ENCODE measurements at places on chromosomes 12 and 14. TPM values are rescaled to one million over a fixed set of nuclear protein-coding genes. Genes with fewer than 3 reads are reported as not detected.
A peak's percentile ranks its signal among the peaks of the same experiment; 100 is the strongest.

DERA gene
- total RNA-seq, result 45.5 TPM

DNA sequence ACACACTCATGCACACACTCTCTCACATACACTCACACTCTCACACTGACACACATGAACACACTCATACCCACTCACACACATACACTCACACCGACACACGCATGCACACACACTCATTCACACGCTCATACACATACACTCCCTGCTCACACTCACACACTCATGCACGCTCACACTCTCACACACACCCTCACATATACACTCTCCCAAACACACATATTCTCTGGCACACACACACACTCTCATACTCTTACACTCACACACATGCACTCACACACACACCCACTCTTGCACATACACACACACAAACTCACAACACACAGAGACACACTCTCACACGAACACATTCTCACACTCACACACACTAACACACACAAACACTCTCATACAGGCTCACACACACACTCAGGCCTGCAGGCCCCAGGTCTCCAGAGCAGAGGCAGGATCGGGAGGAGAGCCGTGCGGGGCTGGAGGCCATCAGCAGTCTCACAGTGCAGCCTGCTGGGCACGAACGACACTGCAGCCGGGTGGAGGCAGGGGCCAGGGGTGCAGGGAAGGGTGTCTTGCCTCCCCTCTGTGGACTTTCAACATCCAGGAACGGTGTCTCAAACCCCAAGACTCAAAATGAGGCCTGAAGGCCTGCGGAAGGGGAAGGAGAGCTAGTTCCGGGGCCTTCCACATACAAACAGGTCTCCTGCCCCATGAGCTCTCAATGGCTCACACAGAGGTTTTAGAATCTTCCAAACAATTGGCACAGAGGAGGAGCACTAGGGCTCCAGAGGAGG is 148.7 kb downstream of the ANO2 start:
- DNase-seq, result peak; percentile 50

SIX6 gene
- not detected for total RNA-seq

RIMBP2 gene
- total RNA-seq, result not detected

GRCh38 chr14:76939015-76939742 is 89.3 kb downstream of the IRF2BPL start:
- no peak for DNase-seq

GRCh38 chr14:23121361-23121771 is 2.3 kb upstream of the CEBPE start:
- DNase-seq, result peak; percentile 67

GPR162 gene
- not detected for total RNA-seq

DNA sequence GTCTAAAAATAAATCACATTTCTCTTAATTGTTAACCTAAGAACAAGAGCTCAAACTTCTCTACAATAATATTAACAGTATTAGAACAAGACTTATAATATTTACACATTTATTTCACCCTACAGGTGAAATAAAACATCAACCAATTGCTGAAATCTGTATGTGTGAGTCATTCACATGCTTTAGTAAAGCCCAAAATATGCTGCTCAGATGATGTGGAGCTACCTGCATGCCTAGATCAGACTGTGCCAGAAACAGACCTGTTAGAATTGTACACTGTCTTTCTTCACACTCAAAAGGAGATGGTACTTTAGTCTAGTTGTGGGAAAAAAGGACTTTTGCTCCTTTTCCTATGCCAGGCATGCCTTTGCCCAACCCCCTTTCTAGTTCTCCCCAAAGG is 54.7 kb downstream of the RPS6KA5 start:
- no peak for DNase-seq

ERC1 gene
- total RNA-seq, result 14.6 TPM

TNS2 gene
- 10.8 TPM for total RNA-seq

- DNase-seq, result no peak
These were observed 34.6 kb downstream of the ALKBH1 start for GRCh38 chr14:77673193-77673592.

DNA sequence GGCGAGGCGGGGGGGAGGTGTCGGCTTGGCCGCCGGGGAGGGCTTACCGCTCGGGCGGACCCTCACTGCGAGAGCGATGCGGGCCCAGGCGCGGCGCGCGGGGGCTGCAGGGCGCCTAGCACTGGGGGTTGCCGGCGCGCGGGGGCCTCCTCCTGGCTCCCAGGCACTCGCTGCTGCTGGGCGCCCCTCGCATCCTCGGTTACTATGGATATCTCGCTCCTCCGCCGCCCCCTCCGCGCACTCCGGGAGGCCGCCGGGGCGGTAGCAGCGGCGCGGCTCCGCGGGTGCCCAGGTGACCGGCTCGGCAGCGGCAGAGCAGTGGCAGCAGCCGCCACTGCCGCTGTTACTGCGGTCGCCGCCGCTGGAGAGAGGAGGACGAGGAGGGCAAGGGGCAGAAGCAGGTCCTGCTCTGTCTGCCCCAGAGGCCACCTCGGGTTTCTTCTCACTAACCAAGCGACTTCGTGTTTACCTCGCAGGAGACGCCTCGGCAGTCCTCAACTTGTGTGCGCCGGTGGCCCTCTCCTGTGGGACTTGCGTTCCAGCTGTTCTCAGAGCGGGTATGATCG is 250.1 kb downstream of the APAF1 start:
- no peak for DNase-seq

ERBB3 gene
- total RNA-seq, result not detected

GRCh38 chr12:15648558-15648957 is 140.6 kb downstream of the EPS8 start:
- DNase-seq, result no peak

PZP gene
- total RNA-seq, result not detected

- peak; percentile 38 for DNase-seq
These were observed 153.2 kb downstream of the SMOC1 start for GRCh38 chr14:70032447-70032846.

DNA sequence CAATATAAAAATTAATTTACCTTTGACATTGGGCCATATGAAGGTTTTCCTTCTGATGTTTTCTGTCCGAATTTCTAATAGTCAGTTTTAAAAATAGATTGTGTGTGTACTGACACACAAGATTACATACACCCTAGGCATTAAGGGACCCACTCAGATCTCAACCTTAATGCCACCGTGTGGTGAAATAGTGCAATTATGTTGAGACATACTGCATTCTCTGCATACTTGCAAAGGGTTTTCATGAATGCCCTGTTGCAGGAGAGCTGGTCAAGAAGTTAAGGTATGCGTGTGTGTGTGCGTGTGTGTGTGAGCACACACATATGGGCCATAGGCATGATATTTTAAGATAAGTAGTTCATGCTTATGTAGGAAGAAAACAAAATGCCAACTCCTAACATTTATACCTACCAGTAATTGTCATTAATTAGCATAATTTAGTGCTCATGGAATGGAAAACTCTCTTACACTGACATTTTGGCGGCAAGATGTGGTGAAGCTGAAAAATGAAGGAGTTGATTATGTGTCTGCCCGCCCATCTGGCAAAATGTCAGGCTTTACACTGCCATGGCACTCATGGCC is 58.8 kb downstream of the PIK3C2G start:
- peak; percentile 57 for DNase-seq

- DNase-seq, result no peak
These were observed 63.8 kb downstream of the GSC start for GRCh38 chr14:94706133-94706532.

ART4 gene
- not detected for total RNA-seq

- no peak for DNase-seq
These were observed 8.5 kb downstream of the BTG1 start for GRCh38 chr12:92136965-92137721.

DNA sequence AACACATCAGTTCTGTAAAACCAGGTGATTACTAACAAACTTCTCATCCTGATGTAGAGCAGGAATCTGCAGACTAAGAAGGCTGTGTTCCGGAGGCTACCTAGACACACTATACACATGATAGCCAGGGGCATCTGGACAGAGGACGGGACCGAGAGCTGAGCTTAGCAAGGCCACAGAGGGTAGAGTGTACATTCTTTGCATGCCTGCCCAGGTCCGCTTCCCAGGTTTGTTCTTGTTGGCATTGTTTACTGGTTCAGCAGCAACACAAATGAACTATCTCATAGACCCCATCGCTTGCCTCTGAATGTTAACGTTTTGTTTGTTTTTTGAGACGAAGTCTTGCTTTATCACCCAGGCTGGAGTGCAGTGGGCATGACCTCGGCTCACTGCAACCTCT is 17.7 kb upstream of the TEAD4 start:
- no peak for DNase-seq

CLEC4D gene
- total RNA-seq, result not detected

DNA sequence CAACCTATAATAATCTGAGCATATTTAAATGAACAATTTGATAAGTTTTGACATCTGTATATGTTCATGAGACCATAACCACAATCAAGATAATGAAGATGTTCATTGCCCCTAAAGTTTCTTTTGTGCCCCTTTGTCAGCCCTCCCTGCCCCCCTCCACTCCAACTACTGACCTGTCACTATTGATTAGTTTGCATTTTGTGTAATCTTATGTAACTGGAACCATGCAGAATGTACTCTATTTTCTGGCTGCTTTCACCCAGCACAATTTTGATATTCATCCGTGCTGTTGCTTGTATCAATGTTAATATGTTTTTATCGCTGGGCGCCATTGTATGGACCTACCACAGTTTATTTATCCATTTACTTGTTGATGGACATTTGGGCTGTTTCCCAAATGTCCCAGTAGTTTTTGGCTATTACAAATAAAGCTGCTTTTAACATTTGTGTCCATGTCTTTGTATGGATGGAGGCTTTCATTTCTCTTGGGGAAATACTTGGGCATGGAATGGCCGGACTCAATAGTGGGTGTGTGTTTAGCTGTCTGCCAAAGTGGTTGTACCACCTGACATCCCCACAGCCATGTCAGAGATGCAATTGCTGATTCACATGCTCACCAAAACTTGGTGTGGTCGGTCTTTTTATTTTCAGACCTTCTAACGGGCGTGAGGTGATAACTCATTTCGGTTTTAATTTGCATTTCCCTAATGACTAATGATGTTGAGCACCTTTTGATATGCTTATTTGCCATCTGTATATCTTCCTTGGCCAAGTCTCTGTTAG is 38.9 kb downstream of the EML1 start:
- no peak for DNase-seq

DNA sequence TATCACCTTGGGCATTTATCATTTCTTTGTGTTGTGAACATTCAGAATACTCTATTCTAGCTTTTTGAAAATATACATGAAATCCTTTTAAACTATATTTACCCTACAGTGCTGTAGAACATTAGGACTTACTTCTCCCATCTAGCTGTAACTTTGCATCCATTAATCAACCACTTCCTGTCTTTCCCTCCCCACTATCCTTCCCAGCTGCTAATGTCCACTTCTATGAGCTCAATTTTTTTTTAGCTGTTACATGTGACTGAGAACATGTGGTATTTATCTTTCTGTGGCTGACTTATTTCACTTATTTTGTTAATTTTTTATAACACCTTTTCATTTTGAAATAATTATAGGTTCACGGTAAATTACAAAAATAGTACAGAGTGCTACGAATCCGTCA is 136.0 kb downstream of the LMNTD1 start:
- no peak for DNase-seq

GRCh38 chr12:99130808-99131553 is 485.9 kb downstream of the APAF1 start:
- no peak for DNase-seq

MDGA2 gene
- total RNA-seq, result not detected

TRIM9 gene
- 0.33 TPM for total RNA-seq

GRCh38 chr12:2923057-2923456 is 32.4 kb downstream of the TULP3 start:
- DNase-seq, result no peak

SLC8A3 gene
- not detected for total RNA-seq

DPPA3 gene
- total RNA-seq, result not detected

DNA sequence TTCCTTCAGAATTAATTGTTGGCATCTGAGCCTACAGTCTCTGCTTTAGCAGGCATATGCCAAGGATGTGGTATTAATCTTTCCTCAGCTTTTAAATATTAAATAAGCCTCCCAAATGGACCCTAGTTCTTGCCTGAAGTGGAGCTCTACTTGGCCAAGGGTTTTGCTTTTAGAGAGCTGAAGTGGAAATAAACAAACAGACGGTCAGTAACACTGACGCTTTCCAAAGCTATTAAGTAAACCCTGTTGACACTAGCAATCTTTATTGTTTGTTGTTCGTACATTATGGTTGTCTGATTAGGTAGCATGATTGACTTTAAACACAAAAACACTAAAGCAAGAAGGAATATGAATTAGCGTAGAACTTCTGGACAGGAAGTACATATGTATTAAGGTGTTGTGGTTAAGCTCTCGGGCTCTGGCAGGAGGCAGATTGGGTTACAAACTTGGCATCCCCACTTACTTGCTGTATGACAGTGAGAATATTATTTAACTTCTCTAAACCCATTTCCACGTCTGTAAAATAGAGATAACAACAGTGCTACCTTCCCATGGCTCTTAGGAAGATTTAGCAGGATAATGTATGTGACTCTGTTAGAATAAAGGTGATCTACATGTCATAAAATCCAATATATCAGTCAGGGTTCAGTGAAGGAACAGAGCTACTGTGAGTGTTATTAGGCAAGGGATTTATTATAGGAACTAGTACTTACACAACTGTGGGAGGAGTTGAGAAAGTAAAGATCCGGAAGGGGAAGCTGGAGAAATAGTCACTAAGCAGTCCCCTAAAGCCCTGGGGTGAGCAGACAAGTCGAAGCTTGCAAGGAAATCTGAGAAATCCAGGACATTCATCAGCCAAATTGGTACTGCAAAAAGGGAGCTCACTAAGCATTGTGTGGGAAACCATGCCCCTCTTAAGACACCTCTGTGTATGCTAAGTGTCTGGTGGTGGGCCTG is 92.2 kb upstream of the ATF7IP start:
- DNase-seq, result no peak

- no peak for DNase-seq
These were observed 88.2 kb downstream of the SYNE2 start for GRCh38 chr14:63941023-63941422.

DNA sequence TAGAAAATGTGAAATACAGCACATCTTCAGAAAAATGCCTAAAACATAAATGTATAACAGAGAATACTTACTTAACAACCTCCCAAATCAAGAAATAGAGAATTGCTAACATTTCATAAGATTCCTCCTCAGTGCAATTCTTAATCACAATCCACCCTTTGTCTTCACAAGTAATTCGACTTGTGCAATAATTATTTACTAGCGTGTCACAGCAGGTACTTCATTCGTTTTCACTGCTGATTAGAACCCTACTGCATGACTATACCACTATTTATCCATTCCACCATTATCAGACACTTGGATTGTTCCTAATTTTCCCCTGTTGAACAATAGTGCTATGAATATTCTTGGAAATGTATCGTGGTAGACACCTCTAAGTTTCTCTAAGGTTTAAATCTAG is 64.9 kb upstream of the BBS10 start:
- DNase-seq, result no peak

DNA sequence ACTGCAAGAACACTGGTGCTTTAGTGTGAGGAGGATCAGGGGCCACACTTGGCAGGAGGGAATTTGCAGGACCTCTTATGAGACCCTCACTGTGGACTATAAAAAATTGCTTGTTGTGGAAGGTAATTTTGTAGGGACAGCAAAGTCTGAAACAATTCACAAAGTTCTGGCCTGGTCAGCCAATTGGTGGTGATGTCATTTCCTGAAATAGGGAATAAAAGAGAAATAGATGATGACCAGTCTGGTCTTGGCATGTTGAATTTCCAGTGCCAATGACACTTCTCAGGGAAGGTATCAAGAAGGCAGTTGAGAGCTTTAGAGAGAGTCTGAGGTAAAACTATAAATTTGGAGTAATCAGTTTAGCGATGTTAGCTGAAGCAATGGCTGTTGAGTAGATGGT is 129.3 kb upstream of the LMNTD1 start:
- no peak for DNase-seq

- no peak for DNase-seq
These were observed 14.1 kb downstream of the FIGNL2 start for GRCh38 chr12:51834411-51834810.

Data from MG63 (cell line).